ENCODE measurements at places on chromosomes 1 and 21. TPM values are rescaled to one million over a fixed set of nuclear protein-coding genes. Genes with fewer than 3 reads are reported as not detected.

GRCh38 chr1:111561328-111561727 lies 57.9 kb upstream of the ADORA3 start:
- DNase-seq = no peak

NADK gene
- total RNA-seq = 104 TPM

CFHR4 gene
- total RNA-seq = not detected

GIPC2 gene
- 0.90 TPM for total RNA-seq

B4GALT2 gene
- 70.9 TPM for total RNA-seq
